ENCODE measurements at places on chromosomes 7 and 10.

DNA sequence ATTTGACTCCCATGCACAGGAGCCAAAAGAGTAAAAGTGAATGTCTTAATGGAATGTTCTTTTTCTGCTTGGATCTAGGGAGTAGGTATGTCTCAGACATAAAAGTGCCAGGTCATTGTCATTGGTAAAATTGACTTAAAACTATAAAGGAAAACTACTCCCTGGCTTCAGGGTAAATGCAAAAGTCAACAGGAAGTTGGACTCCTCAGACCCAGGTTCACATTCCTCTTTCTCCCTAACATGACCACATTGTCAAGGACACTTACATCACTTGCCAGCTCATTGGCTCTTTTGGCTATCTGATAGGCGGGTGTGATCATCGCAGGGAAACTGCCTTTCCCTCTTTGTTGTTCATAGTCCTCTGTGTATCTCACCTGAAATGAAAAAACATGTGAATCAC is 13.7 kb downstream of the NRAP start:
- no peak for DNase-seq

GRCh38 chr7:150803161-150803860 is 2.7 kb downstream of the TMEM176A start:
- no peak for DNase-seq

DNA sequence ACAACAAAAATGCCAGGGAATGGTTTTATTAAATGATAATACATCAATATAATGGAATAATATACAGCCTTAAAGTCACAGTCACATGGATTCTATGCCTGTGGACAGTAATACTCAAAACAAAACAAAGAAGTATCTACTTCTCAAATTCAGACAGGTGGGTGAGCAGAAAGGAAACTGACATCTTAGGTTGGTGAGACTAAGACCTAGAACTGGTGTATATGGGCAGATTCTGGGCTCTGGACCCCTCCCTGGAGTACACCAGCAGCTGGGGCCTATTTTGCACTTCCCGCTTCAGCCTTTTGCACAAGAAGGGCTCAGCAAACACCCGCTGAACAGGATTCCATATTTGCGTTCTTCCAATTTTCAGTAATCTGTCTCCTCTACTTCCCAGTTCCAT is 5.4 kb upstream of the FIS1 start:
- DNase-seq: no peak

DNA sequence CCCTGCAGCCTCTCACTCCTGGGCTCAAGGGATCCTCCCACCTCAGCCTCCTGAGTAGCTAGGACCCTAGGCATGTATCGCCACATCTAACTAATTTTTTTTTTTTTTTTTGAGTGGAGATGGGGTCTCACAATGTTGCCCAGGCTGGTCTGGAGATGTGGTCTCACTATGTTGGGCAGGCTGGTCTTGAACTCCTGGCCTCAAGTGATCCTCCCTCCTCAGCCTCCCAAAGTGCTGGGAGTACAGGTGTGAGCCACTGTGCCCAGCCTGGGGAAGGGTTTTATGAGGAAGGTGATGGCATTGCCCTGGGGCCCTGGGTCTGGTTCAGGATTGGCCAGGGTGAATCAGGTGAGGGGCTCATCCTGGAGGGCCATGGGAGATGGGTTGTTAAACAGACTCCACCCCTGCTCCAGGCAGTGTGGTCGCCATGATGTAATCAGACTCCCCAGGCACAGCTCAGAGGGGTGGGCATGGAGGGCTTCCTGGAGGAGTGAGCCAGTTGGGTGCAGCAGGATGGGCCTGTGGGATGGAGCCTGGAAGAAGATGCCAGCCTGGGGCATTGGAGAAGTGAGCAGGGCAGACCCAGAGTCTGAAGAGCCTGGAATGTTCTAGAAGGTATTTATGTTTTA is 82.7 kb downstream of the MYL10 start:
- DNase-seq: no peak

DNA sequence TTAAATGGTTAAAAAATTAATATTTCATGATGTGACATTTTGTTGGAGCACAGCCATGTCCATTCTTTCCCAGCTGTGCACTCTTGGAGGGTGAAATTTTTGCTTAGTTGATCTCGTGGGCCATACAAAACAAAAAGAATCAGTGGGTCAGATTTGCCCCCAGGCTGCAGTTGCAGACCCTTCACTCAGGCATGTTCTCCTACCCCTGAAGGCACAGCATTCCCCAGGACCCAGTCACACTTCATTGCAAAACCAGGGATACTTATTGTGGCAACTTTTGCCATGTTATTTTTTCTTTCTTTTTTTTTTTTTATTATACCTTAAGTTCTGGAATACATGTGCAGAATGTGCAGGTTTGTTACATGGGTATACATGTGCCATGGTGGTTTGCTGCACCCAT is 6.0 kb downstream of the TAS2R40 start:
- DNase-seq: no peak

- DNase-seq: no peak
Measured at GRCh38 chr10:24488631-24489030, 235.1 kb downstream of the ARHGAP21 start.

GRCh38 chr10:100978901-100979195 is 8.4 kb downstream of the MRPL43 start:
- DNase-seq: no peak

GRCh38 chr10:98150544-98150943 is 16.1 kb downstream of the R3HCC1L start:
- DNase-seq: no peak

GRCh38 chr7:122942059-122942458 is 53.4 kb downstream of the TAS2R16 start:
- DNase-seq: no peak

- DNase-seq: no peak
Measured at GRCh38 chr7:43164757-43165156, 52.3 kb downstream of the HECW1 start.

- no peak for DNase-seq
Measured at GRCh38 chr7:111729483-111729882, 167.2 kb upstream of the IMMP2L start.

DNA sequence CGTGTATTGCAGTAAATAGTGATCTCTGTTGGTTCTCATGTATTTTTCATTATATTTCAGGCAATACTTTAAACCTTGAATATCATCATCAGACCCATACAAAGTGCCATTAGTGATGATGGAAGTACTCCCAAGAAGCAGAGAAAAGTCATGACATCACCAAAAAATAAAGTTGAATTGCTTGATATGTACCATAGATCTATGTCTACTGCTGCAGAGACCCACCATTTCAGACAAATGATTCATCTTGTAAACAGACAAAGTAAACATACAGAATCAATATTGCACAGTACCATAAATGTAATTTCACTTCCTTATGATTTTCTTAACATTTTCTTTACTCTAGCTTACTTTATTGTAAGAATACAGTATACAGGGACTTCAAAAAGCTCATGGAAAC is 347.8 kb downstream of the IPMK start:
- DNase-seq: no peak

- DNase-seq: no peak
Measured at GRCh38 chr10:106920538-106920937, 244.0 kb downstream of the SORCS1 start.

GRCh38 chr10:116777006-116777405 is 34.6 kb upstream of the HSPA12A start:
- no peak for DNase-seq

DNA sequence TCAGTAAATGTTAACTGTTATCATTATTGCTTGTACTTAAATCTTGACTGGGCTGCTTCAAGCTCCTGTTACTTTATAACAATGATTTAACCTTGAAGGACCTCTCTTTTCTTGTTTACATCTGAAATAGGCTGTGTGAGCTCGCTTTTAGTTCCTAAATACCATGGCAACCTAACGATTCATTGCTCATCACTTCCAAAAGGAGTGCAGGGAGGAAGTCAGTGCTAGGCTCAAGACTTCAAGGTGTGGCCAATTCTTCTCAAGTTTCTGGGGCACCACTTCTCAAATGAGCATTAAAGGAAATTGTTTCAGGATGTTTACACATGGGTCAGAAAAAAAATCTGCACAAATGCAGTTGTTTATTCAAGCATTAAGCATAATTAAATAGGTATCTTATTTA is 284.2 kb downstream of the MTERF1 start:
- DNase-seq: peak; percentile 28

DNA sequence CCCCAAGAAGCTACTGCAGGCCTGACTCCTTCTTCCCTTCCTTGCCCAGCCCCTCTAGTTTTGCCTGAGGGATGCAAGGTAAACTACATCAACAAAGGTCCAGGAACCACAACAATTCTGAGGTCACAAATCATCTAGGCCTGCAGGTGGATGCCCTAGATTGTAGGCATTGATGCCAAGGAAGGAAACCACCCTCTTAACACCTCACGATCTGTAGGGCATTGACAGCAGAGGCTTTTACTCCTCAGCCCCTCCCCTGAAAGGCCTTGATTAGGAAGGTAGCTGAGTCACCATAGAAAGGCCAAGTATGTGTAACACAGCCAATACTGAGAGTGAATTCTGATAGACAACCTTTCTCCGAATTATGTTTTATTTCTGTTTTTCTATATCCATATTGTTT is 46.7 kb upstream of the FAM3C start:
- DNase-seq: no peak

GRCh38 chr10:73634421-73634820 is 6.9 kb downstream of the MYOZ1 start:
- no peak for DNase-seq

DNA sequence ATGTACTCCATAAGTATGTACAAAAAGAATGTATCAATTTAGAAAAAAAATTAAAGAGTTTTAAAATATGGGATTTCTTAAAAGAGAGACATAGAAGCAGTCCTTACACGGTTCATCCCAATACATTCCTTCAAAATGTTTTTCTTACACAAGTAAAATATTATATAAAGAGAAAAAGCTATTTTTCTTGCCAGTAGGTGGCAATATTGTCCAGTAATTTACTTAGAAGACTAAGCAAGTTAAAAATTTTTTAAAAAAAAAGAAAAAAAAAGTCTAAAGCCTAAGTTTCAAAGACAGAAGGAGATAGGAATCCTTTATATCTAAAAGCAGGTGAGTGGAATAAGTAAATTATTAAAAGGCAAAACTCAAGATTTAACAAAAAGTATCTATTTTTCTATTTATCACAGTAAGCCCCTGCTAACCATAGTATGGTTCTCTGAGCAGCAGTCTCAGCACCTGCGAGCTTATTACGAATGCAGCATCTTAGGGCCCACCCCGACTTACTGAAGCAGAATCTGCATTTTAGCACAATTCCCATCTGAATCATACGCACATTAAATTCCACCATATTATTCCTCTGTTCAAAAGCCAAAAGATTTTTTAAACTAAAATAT is 240.6 kb downstream of the DGKI start:
- DNase-seq: peak; percentile 40

DNA sequence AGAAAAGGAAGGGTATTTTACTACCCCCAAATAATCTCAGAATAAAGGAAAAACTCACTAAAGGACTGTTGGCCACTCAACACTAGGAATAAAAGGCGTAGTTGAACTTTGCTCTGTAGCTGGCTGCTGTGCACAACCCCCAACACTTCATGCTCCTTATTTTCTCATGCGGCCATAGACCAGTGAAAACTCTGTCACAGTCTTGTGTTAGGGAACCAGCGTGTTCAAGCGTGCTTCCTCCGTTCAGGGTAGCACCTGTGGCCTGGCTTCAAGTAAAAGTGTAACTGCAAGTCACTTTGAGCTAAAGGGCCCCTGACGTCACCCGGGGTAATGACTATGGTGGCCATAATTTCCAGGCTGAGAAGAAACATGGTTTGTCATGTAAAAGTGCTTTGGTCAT is 27.0 kb downstream of the BLNK start:
- no peak for DNase-seq

DNA sequence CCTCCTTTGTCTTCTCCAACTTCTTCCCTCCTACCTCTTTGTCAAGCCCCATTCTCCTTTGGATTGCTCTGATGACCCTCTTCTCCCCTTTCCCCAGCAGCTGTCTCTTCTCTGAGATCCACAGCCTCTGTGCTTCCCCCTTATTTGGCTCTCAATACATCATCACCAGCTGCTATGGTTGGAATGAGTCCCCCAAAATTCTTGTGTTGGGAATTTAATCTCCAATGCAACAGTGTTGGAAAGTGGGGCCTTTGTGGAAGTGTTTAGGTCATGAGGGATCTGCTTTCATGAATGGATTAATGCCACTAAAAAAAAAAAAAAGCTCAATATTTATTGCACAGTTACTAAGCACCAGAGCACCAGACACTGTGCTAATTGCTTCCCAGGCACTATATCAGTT is 39.2 kb upstream of the FRMD4A start:
- no peak for DNase-seq

- DNase-seq: no peak
Measured at GRCh38 chr10:10946801-10947200, 70.9 kb upstream of the CELF2 start.

GRCh38 chr7:142948603-142949002 is 9.3 kb downstream of the LLCFC1 start:
- no peak for DNase-seq

DNA sequence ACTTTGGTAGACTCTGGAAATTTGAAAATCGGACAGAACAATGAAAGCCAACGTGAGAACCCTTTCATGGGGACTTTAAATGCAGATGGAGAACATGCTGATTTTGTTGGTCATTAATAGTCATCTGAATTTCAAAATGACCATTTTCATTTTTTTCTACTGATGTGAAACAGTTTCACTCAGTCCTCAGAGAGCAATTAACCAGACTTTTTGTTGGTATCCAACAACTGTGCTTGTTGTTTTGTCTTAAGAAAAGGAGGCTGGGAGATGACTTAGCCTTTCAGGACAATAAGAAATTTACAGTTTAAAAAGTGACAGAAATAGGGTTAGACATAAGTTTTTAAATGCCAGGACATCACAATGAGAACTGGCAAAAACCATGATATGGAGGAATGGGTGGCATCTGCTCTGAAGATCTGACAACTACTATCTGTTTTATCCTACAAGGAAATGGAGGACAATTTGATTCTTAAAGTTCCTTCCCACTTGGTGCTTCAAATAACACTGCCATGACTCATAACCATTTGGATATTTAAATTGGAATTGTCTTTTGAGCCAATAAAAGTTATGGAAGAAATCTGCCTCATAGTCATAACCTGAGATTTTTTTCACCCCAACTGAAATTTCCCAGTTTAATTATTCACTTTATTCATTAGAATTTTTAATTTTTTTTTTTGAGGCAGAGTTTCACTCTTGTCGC is 87.2 kb upstream of the HPS1 start:
- no peak for DNase-seq

DNA sequence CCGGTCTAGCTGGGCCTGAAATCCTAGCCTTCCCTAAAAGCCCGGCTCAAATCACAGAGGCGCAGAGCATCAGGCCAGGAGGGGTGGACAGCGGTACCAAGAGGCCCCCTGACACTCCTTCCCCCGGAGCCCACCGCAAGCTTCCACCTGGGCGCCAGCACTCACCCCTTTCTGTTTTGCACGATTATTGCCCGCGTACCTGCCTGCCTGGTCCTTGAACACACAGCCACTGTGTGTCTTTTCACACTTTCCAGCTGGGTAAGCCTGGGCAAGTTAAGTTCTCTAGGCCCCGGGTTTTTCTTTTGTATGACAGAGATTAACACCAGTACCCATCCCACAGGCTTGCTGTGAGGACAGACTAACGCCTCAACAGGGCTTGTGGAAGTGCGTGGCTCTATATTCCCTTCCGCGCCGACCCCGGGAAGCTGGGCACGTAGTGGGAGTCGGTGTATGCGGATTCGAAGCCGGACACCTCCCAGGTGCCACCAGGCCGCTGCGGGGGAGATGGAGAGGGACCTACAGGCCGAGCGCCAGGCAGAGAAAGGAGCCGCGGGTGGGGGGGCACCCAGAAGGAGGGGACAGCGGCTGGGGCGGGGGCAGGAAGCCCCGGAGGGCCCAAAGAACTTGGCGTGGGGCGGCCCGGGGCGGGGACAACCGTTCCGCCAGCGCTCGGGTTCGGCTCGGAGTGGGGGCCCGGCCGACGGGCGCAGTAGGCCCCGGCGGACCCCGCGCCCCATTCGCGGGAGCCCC is 792 bp downstream of the ZNF746 start:
- DNase-seq: no peak

- no peak for DNase-seq
Measured at GRCh38 chr7:13091974-13092707, 404.7 kb downstream of the ARL4A start.
